ENCODE measurements at places on chromosomes 1 and 21.

- no peak for DNase-seq
Measured at GRCh38 chr1:204728045-204728444, 42.5 kb upstream of the LRRN2 start.

- DNase-seq: no peak
Measured at GRCh38 chr1:202700061-202700460, 10.2 kb downstream of the SYT2 start.

GRCh38 chr1:85132078-85132720 is 68.6 kb downstream of the SYDE2 start:
- DNase-seq: no peak

DNA sequence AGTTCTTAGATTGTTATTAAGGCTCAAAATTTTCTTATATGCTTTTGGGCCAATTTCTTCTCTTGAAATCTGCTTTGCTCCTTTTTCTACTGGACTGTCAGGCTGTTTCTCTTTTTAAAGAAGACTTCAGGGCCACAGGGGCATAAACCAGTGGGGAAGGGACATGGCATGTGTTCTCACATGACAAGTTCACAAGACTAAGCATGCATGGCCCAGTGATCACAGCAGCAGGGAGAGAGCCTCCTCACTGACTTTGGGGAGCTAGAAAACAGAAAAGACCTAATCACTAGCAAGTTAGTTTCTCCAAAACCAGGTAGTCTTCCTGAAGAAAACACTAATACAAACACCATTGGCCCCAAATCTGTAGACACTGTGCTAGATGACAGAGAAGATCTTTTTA is 64.8 kb downstream of the RAB3GAP2 start:
- DNase-seq: no peak

GRCh38 chr1:85708829-85709227 is 595 bp upstream of the ZNHIT6 start:
- no peak for DNase-seq

DNA sequence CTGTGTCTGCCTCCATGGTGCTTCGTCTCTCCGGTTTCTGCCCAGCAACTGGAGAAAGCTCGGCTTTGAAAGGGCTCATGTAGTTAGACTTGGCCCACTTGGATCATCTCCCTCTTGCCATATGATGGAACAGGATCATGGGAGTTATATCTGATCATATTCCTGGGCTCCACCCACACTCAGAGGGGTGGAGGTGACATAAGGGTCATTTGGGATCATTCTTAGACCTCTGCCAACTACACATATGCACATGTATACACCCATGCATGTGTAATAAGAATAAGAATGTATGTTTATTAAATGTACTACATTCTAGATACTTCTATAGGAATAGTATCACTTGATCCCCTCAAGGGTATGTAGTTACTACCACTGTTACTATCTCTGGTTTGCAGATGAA is 74.1 kb upstream of the WNT4 start:
- DNase-seq: no peak

- no peak for DNase-seq
Measured at GRCh38 chr1:34370748-34371147, 194.0 kb downstream of the C1orf94 start.

GRCh38 chr1:159012495-159012894 is 2.8 kb downstream of the IFI16 start:
- no peak for DNase-seq

DNA sequence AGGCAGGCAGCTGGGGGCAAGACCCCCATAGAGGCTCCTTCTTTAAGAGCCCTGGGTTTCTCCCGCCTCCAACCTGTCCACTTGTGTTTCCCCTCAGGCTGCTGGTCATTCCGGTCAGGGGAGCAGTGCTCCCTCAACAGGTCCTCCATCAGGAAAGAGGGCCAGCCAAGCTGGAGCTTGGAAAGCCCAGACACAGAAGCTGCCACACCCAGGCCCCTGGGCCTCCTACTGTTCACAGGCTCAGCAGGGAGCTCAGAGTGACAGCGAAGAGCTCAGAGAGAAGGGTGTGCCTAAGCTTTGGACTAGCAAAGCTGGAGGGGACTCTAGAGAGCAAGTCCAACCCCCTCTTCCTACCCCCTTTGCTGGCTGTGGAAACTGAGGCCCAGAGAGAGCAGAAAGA is 10.3 kb upstream of the CDCP2 start:
- no peak for DNase-seq

- no peak for DNase-seq
Measured at GRCh38 chr1:228410671-228411070, 4.0 kb upstream of the TRIM11 start.

GRCh38 chr1:203571661-203572060 is 55.0 kb upstream of the ATP2B4 start:
- no peak for DNase-seq

- DNase-seq: no peak
Measured at GRCh38 chr1:92940541-92940940, 20.7 kb downstream of the DIPK1A start.

Data from stimulated activated CD8-positive, alpha-beta memory T cell treated with anti-CD3 and anti-CD28 coated beads, Interleukin-15, amount 100 ng/mL, for 4 hours (primary cell).